AG04450 (cell line): ENCODE measurements at places on chromosomes 3 and 15. TPM values are rescaled to one million over a fixed set of nuclear protein-coding genes. Genes with fewer than 3 reads are reported as not detected.
A peak's percentile ranks its signal among the peaks of the same experiment; 100 is the strongest.

- DNase-seq, result no peak
Observed at GRCh38 chr3:66031102-66031698, 7.5 kb downstream of the MAGI1 start.

DNA sequence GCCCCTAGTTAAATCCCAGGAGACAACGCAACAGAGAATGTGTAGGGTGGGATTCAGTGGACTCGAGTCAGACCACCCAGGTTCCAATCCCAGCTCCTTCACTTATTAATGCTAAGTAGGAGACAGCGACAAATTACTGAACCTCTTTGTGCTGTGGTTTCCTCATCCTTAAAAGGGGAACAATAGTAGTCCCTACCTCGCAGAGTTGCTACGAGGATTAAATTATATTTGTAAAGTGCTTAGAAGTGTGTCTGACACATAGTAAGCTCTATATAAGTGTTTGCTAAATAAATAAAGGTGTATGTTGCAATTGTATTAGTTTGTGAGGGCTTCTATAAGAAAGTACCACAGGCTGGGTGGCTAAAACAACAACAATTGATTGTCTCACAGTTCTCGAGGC is 58.0 kb upstream of the PPARG start:
- no peak for DNase-seq

DNA sequence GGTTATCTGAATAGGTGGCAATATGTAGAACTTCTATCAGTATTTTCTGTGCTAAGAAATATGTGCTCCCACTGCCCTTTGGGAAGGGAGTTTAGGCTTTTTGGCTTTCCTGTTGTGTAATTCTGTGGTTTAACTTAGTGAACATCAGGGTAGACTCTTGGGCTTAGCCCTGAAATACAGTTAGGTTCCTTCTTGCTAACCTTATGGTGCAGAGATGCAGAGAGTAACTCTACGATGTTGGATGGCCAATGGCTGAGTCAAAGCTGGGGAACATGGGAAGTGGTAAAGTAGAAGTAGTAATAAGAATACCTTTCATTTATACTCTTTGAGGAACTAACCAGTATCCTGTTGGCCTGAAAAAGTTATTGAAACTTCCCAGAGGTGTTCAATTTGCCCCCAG is 80.8 kb upstream of the IL12A start:
- DNase-seq, result no peak

DNA sequence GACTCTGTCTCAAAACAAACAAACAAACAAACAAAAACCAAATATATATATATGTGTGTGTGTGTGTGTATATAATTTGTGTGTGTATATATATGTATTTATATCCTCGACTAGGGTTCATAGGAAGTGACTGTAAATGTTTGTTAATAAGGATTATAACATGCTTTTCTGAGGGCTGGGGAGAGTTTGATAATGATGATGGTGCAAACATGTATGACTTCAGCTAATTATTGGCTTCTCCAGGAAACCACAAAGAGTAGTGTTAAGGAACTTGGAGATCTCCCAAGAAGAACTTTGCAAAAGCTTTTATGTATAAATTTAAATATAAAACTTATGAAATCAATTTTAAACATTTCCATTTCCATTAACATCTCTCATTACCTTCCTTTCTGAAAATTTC is 3.9 kb upstream of the OPA1 start:
- DNase-seq, result no peak

DNA sequence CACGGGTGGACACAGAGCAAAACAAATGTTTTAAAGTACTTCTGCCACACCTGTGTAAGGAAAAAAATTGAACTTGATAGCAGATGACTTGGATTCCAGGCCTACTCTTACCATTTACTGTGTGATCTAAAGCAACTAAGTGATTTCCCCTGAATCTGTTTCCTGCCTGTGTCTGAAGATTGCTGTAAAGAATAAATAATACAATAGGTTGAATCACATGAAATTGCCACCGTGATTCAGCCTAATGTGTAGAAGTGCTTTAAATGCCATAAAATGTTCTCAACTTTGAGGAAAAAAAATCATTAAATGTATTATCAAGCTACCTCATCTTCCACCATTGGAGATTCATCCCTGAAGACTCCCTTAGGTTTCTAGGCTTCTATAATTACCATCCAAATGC is 27.6 kb upstream of the NUDT16 start:
- DNase-seq, result no peak

DNA sequence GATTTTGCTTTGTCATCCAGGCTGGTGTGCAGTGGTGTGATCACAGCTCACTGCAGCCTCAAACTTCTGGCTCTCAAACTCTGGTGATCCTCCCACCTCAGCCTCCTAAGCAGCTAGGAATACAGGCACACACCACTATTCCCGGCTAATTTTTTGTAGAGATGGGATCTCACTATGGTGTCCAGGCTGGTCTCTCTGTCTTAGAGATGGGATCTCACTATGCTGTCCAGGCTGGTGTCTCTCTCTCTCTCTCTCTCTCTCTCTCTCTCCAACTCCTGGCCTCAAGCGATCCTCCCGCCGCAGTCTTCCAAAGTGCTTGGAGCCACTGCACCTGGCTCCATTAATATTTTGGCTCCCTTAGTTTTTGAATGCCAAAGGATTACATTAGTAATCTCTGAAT is 17.7 kb downstream of the USF3 start:
- no peak for DNase-seq

- no peak for DNase-seq
Observed at GRCh38 chr3:162139841-162140240, 643.2 kb downstream of the OTOL1 start.

DNA sequence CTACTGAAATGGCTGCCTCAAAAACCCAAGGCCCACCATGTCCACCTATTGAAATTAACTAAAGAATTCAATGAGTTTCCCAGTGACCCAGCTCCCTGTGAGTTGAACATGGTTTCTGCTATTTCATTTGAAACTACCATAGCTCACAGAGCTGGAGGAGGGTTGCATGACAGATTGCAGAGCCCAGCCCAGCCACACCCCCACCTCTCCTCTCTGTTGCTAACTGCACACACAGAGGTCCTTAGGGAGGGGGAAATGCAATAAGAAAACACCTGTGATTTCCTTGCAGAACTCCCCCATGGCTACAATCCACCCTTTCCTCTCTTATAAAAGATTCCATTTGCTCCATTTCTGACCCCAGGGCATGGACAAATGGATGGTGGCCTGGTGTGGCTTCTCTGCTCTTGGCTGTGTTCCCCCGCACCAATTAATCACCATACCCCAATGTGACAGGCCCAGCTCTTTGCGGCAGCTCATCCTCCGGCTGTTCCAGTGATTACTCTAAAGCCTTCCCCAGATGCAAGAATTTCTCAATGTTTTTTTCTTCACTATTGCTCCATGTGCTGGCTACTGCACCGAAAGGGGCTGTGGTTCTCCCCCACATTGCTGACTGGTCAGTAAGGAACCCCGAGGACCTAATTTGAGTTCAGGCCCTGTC is 208.4 kb upstream of the KBTBD8 start:
- no peak for DNase-seq

GRCh38 chr15:82966671-82967071 is 14.2 kb upstream of the HOMER2 start:
- DNase-seq, result no peak

DNA sequence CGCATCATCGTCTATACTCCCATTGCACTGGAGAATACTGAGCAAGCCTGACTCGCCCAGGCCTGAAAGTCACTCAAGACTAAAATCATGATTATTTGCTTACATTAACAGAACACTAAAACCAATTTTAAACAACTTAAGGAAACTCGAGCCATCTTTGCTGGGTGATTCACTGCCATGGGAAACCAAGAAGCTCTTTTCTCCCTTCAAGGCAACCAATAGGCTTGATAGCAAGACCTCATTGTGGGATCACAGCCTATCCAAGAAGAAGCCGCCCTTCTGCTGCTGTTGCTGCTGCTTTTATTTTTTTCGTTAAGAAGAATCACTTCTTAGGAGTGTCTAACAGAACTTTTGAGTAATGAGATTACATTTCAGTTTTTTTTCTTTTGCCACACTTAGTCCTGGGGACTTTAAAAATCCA is 479.4 kb downstream of the FOXP1 start:
- peak; percentile 92 for DNase-seq

DNA sequence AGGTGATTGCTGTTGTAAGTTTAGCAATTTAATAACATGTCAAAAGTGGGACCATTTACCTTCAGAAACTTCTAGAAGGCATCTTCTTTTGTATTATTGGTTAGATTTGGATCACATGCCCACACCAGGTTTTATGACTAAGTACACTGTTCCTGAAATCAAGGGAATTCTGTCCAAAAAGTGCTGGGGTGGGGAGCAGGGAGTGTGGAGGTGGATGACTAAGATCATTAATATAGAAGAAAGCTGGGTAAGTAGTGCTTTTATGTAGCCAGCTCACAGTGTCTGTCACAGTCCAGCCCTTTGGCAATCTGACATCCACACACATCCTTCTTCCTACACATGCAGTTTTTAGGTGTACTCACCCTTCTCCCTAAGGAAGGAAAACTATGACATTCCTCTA is 120.0 kb downstream of the TMCO5A start:
- no peak for DNase-seq

- no peak for DNase-seq
Observed at GRCh38 chr3:33196538-33196937, 22.1 kb downstream of the SUSD5 start.

DNA sequence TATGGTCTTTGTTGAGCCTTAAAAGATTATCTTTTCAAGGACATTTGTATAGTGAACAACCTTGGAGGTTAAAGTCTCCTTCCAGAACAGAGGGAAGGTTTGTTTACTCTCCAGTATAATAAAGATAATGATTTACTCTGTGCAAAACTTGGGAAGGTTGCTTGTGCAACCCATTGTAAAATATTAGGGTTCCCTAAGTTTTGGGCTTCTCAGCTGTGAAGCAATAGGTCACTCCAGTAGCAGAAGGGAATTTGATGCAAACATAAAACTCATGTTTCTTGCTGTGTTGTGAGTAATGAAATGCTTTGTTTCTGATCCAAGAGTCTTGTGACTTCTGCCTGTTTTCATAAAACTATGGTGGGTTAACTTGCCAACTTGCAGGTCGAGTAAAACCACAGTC is 177.5 kb downstream of the SUCNR1 start:
- no peak for DNase-seq

DNA sequence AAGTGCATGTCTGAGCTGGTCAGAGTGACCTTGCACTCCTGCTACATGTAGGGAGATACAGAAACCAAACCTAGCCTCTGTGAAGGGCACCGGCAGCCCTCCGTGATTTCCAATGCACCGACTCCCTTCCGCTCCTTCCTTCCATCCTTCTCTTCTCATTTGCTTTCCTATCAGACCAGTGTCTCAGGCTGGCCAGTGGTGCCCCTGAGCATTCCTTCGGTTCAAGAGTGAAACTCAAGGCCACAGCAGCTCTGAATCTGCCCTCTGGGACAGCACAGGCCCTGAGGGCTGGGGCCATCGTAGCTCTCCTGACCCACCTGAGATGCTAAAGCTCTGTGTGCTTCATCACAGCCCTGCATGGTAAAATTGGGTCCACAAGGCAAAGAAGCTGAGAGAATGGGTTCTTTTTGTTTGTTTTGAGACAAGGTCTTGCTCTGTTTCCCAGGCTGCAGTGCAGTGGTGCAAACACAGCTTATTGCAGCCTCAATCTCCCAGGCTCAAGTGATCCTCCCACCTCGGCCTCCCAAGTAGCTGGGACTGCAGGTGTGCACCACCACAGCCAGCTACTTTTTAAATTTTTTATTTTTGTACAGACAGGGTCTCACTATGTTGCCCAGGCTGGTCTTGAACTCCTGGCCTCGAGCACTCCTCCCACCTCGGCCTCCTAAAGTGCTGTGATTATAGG is 2.3 kb upstream of the BMF start:
- no peak for DNase-seq

- DNase-seq, result no peak
Observed at GRCh38 chr3:43695863-43696262, 5.1 kb downstream of the ABHD5 start.

- DNase-seq, result no peak
Observed at GRCh38 chr3:154510780-154511179, 80.8 kb upstream of the GPR149 start.

DNA sequence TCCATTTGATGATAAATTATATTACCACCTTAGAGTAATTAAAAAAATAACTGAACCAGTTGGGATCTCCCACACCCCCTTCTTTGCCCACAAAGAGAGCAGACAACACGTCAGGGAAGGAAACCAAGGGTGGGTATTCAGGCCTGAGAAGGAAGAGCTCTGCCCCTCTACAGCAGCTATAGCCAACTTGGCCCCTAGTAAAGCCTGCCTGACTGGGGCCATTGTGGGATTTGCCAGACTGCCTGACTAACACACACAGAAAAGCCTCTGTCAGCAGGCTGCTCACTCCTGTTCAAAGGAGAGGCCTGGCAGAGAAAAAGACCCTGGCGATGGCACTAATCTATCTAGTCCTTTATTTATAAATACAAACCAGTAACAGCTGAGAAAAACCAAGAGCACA is 41.4 kb downstream of the ATP8B4 start:
- no peak for DNase-seq

GRCh38 chr3:3353153-3353552 is 173.7 kb upstream of the CRBN start:
- no peak for DNase-seq

Gene GOLGA8T
- polyA plus RNA-seq, result not detected in 2 replicates

Gene ROPN1
- 0.25 and 0.29 TPM in 2 replicates for polyA plus RNA-seq

Gene CFAP91
- not detected in 2 replicates for polyA plus RNA-seq

Gene SH3GL3
- not detected in 2 replicates for polyA plus RNA-seq

Gene FBXL2
- polyA plus RNA-seq, result 14.4 and 14.9 TPM in 2 replicates

Gene CSPG4
- 5.8 and 8.4 TPM in 2 replicates for polyA plus RNA-seq

Gene MOBP
- polyA plus RNA-seq, result not detected in 2 replicates

Gene AGTR1
- 0.20 and 0.35 TPM in 2 replicates for polyA plus RNA-seq

Gene EFCC1
- 0.27 and 0.35 TPM in 2 replicates for polyA plus RNA-seq

Gene COL6A5
- not detected in 2 replicates for polyA plus RNA-seq

Gene NR2E3
- 0.16 and 0.29 TPM in 2 replicates for polyA plus RNA-seq

Gene STRA6
- 0.07 and 0.12 TPM in 2 replicates for polyA plus RNA-seq

Gene TM4SF18
- polyA plus RNA-seq, result 0.09 TPM in 1 of 2 replicates, not detected in the other

Gene PARP15
- 0.09 and 0.22 TPM in 2 replicates for polyA plus RNA-seq

Gene TMEM42
- 25.7 TPM in 2 replicates for polyA plus RNA-seq
